ENCODE measurements at places on chromosomes 11 and 22.

- no peak for DNase-seq
Observed at GRCh38 chr11:118791961-118792569, 1.1 kb upstream of the DDX6 start.

- DNase-seq: no peak
Observed at GRCh38 chr11:32310214-32310601, 125.1 kb downstream of the WT1 start.

DNA sequence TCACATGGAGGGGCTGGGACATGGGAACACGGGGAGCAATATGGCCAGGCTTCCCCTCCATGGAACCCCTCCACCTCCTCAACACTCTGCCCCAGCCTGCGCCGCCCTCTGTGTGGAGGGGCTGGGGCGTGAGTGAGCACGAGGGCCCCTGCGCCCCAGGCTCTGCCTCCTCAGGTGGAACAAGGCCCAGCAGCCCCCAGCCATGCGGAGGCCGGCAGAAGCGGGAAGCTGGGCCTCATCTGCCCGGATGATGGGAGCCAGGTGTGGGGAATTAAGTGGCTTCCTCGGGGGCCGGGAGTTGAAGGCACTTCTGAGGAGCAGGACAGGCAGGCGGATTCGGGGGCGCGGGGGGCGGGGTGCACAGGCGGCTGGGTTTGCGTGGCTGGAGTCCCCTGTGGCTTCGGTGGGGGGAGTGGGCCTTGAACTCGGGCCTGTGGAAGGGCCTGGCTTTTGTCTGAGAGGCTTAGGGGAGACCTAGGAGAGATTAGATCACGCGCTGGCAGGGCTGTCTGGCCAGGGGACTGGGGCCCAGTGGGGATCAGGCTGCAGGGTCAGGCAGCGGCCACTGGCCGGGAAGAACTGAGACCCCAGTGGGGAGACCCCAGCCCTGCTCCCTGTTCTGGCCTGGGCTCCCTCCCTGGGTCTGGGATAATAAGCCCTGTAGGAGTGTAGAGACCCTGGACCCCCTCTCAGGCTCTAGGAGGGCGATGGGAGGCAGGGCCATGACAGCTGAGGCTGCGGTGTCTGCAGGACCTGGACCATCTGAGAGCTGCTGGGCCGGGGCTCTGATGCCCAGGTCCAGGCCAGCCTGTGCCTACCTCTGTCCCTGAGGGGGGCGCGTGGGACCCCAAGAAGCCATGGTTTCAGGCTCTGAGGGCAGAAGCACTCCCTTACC lies 13.3 kb downstream of the PRR33 start:
- no peak for DNase-seq

DNA sequence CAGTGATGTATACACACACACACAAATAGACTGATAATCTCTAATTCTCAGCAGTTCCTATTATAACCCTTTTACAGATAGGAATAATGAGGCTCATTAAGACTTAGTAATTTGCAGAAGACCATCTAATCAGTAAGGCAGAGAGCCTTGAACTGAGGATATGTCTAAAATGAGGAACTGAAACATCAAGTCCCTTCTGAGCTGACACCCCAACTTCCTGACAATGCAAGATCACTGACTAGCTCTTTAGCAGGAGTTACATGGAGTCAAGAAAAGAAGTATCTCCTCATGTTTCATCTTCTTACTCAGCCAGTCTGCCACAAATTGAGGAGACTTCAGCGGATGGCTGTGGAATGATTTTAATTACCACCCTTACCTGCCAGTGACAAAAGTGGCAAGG lies 193.0 kb downstream of the MSANTD4 start:
- DNase-seq: no peak

Data from hypothalamus (tissue), 51 donors.